ACHN (cell line): ENCODE measurements at places on chromosomes 12 and 14.

GRCh38 chr12:10661338-10661737 is 12.5 kb downstream of the STYK1 start:
- DNase-seq: no peak

DNA sequence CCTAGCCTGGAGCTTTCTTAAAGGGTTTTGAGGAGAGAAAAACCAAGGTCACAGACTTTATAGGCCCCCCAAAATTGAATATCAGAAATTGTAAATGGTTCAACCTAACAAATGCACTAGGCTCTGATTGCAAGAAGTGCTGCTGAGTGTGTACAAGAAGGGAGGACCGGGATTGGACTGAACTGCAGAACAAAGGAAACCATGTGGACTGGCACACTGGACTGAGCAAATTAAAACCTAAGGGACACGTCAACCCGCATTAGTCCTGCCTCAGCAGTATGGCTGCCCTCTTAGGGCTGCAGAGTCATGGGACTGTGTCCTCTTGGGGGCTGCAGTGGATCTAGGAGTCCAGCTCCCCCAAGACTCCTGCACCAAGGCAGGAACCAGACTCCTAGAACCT is 842 bp upstream of the CISTR start:
- no peak for DNase-seq

DNA sequence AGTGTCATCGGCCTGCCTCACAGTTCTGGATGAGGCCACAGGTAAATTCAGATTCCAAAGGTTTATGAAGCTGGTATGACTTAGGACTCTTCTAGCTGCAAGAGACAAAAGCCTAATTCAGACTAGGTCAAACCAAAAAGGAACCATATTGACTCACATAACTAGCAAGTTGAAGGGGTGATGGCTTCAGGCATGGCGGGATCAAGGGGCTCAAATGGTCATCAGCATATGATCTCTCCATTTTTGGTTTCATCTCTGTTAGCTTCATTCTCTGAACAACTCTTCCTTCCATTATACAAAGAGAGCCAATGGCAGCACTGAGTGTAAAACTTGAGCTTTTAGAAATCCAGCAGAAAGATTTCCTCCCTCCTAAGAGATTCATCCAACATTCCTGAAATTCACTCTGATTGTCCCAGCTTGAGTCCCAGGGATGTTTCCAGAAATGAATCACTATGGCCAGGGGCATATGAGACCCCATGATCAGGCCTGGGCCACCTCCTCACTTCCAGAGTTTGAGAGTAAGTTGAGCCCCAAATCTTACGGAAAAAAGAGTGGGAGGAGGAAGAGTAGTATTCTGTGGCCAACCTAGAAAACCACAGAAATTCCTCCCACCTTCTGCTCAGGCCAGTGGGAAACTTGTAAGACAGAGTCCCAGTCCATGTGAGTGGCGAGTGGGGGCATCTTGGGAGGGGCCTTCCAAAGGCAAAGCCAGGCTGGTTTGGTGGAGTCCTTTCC is 2.0 kb upstream of the MAP1LC3B2 start:
- DNase-seq: no peak

- no peak for DNase-seq
These were observed 83.2 kb upstream of the SLC38A2 start for GRCh38 chr12:46455648-46456352.

DNA sequence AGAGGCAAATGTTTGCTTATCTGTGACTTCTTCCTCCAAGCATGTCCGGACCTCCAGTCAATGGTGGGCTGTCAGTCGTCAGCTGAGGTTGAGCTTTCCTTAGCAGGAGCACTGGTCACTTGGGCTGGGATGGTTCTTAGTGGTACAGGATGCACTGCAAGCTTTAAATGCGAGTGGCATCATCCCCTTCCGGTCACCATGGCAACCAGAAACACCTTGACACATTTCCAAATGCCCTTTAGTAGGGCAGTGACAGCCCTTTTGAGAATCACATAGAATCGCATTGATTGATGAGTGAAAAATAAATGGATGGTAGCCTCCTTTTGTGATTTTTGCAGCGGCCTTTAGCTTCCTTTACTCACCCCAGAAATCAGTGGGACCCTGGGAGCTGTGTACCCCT is 24.1 kb downstream of the NTF3 start:
- DNase-seq: no peak

DNA sequence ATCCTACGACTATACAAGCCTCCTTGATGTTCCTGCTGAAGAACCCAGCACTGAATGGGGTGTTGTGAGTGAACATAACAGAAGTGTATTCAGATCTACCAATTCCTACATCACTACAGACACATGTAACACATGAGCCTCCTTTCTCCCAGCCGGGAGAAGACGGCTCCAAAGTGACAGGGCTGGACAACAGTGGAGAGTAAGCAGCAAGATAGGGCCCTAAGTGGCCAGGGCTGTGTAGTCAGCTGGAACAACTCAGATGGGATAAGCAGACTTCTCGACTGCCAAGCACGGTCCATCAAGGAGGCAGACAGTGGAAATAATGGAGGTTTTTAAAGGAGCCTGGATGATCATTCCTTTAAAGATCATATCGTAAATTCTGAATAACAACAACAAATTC is 73.5 kb downstream of the TTC7B start:
- no peak for DNase-seq

- DNase-seq: no peak
These were observed 291.4 kb upstream of the OR4E1 start for GRCh38 chr14:21965042-21965441.

GRCh38 chr14:104746934-104747481 is 5.9 kb upstream of the SIVA1 start:
- DNase-seq: no peak

DNA sequence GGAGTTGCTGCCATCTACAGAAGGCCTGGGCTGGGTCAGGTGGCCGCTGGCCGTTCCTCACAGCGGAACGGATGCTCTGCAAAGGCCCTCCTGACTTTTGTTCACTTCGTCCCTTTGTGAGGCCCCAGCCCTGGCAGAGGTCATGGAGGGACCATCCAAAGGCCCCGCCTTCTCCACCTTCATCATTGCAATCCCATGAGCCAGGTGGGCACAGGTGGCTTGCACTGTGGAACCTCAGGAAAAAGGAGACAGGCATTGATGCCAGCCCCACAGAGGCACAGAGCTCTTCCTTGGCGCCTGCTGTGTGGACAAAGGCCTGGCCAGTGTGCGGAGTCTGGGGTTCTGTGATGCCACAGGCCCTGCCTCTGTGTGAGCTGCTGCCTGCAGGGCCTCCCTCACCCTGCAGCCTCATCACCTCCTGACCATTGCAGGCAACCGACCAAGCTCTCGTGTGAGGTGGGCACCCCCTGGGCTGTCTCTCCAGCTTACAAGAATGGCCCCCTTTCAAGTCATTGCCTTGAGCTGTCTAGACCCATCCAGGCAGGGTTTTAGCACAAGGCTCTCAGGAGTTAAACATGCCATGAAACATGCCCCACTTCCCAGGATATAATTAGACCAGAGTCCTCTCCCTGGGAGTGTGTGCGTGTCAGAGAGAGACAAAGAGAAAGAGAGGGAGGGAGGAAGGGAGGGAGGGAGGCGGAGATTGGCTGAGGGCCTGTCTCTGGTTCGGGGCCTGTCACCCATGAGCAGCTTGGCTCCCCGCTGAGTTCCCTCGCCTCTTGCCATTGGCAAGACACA is 19.3 kb downstream of the NFKBIA start:
- peak; percentile 90 for DNase-seq

GRCh38 chr14:101397206-101397605 is 164.1 kb upstream of the DIO3 start:
- DNase-seq: no peak

DNA sequence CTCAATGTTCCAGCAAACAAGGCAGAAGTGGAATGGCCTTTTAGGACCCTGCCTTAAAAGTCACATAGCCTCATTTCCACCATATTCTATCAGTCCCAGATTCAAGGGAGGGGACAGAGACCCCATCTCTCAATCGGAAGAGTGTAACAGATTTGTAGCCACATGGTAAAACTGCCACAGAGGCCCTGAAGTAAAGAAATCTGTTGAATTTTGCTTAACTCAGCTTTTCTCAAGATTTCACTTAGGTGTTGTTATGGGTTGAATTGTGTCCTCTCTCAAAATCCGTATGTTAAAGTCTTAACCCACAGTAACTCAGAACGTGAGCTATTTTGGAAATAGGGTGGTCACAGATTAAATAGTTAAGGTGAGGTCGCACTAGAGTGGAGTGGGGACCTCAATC is 22.7 kb upstream of the CCDC60 start:
- no peak for DNase-seq

GRCh38 chr12:82357340-82357739 is 847 bp downstream of the CCDC59 start:
- DNase-seq: no peak

- DNase-seq: no peak
These were observed 61.0 kb downstream of the SRGAP1 start for GRCh38 chr12:63905544-63905943.

GRCh38 chr14:73455294-73455693 is 3.1 kb downstream of the NUMB start:
- peak; percentile 27 for DNase-seq

- no peak for DNase-seq
These were observed 85.8 kb downstream of the CAND1 start for GRCh38 chr12:67354966-67355365.

GRCh38 chr14:69610874-69611171 is 573 bp upstream of the SUSD6 start:
- DNase-seq: peak; percentile 35

DNA sequence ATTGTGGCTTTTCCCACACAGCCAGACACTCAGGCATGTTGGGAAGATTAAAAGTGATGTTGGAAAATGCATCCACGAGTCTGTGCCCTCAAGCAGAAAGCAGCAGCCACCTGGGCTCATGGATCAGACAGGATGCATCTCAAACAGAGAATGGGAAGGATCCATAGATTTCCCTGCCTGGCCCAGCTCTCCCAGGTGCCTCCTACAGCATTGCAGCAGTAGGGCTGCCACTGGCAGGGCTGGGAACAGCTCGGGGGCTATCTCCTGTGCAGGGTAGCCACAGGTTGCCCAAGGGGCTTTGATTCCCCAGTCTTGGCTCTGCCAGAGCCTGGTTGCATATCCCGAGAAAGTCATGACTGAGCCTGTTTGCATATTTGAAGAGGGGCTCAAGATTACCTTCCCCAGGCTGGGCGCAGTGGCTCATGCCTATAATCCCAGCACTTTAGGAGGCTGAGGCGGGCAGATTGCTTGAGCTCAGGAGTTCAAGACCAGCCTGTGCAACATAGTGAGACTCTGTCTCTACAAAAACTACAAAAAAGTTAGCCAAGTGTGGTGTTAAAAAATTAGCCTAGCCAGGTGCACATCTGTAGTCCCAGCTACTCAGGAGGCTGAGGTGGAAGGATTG is 19.5 kb downstream of the C14orf132 start:
- DNase-seq: no peak

- DNase-seq: no peak
These were observed 62.0 kb downstream of the TMEM121 start for GRCh38 chr14:105588236-105588860.

- no peak for DNase-seq
These were observed 28.9 kb upstream of the NUDT4 start for GRCh38 chr12:93348575-93349435.

GRCh38 chr12:22835431-22835830 is 210.5 kb downstream of the ETNK1 start:
- DNase-seq: no peak

DNA sequence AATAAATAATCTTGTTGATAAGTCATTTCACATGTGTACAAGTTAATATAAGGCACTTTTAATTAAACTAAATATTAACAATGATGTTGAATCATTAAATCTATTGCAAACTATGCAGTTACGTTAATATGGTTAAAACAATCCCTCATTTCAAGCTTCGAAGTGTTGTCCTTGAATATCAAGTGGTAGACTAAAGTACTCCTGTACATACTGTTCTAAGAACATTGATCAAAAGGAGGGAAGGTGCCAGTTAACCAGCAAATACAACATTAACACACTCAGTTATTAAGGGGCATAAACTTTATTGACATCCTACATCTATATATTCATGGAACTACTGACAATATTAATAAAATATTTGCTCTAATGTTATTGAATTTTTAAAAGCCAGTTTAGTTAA is 8.7 kb downstream of the BCAT1 start:
- DNase-seq: no peak

- DNase-seq: no peak
These were observed 21.4 kb downstream of the SOCS2 start for GRCh38 chr12:93593843-93594242.

DNA sequence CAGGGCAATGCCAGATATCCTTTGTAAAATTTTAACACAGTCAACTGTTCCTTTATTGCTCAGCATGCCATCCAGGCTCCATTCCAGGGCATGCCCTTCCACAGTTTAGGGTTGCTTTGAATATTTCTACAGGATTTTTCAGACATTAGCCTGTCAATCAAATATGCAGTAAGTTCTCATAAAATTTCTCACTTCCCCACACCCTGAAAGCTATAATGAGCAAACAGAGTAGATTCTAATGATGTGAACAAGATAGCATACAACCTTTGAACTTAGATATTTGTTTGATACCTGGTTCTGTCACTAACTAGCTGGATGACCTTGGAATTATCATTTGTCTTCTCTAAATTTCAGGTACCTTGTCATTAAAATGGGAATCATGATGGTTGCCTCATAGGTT is 251.2 kb downstream of the SYT1 start:
- DNase-seq: no peak

GRCh38 chr14:78933948-78934524 is 763.9 kb downstream of the NRXN3 start:
- peak; percentile 37 for DNase-seq

DNA sequence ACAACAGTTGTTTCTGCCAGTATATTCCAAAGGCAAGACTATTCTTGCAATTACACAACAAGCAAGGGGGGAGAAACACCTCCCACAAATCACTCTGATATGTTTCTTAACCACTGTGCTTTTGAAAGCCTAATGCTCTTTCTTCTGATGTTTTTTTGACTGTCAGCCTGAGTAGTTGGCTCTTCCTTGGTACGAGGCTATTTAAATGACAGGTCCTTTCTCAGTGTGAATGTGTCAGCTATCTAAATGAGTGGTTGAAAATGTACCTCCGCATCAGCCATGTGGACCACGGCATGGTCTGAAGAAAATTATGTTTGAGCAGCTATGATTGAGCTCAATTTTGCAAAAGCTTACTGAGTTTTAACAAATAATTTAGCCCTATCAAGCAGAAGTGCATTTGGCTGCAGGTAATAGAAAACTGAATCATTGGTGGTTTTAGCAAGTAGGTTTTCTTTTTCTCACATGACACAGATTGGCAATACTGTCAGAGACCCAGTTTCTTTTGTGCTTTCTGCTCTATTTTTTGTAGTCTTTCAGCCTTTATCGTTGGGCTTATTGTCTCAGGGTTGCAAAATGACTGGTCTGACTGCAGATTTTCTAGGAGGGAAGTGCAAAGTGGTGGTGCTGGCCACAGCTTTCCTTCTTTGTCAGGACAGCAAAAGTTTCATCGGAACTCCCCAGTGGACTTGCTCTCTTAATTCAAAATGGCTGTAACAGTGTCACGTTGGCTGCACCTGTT is 162.8 kb downstream of the RGS6 start:
- no peak for DNase-seq

GRCh38 chr12:53181935-53182334 is 1.2 kb upstream of the CSAD start:
- no peak for DNase-seq
